ENCODE measurements at places on chromosomes 12 and 14. TPM values are rescaled to one million over a fixed set of nuclear protein-coding genes. Genes with fewer than 3 reads are reported as not detected.

Gene SRRM4
- 0.13 TPM for total RNA-seq

Gene GLIPR1L1
- not detected for total RNA-seq

Gene DCTN2
- 96.7 TPM for total RNA-seq

Gene AP5M1
- total RNA-seq: 38.3 TPM

Gene FGFR1OP2
- total RNA-seq: 36.3 TPM

Gene CATSPERB
- 1.8 TPM for total RNA-seq

Gene KRT6C
- total RNA-seq: not detected

- DNase-seq: no peak
These were observed 10.1 kb upstream of the DLGAP5 start for GRCh38 chr14:55201219-55202101.

DNA sequence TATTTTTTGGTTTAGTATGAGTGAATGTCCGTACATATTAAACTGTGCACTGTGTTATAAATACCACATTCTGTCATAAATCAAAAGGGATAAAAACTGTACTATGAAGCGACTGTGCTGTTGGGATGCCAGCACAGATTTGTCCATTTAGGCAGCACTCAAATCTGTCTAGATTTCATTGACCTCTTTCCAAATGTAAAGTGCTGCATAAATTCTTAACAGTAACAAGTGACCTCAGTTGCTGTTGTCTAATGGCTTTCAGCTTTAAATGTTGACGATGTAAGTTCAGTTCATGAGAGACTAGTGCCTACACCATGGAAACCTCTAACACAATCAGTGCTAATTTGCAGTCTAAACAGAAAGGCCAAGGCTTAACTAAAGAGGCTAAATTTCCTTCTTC is 531.4 kb upstream of the LMO3 start:
- no peak for DNase-seq

GRCh38 chr12:108254517-108255251 is 84.4 kb downstream of the CMKLR1 start:
- no peak for DNase-seq

- peak; percentile 14 for DNase-seq
These were observed 29.1 kb downstream of the NOC4L start for GRCh38 chr12:132173135-132174014.

DNA sequence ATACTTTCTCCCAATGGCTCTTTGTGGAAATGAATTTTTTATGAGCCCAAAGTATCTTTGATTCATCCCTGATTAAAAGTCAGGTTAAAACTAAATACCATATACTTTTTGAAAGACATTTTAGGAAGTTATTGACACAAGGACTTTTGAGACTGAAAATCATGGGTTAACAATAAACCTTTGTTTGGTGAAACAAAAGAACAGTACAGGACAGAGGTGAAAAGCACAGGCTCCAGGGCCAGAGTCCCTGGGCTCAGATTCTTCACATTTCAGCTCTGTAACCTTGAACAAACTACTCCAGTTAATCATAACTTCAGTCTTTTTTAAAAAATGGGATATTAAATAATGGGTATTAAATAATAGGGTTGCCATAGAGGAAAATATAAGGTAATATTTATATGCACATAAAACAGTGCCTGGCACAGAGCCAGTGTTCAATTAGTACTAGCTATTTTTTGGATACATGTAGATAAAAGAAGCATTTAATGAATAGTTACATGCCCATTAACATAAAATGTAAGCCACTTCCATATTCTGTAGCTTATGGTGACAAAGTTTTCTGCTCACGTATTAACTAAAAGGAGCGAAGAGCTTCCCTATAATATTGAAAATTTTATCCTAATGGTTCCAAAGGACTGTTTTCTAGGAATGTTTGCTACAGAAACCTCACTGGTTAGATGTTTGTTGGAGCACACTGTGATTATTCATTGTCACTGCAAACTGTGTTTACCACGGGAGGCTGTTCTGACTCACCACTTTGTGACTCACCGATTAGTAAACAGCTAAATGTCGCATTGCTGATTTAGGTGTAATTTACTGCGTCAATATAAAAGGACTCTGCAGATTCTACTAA is 255.4 kb downstream of the DAD1 start:
- no peak for DNase-seq

GRCh38 chr12:28781671-28782652 is 367.1 kb upstream of the FAR2 start:
- DNase-seq: peak; percentile 33

GRCh38 chr12:13002301-13003097 is 2.4 kb upstream of the HEBP1 start:
- DNase-seq: no peak

DNA sequence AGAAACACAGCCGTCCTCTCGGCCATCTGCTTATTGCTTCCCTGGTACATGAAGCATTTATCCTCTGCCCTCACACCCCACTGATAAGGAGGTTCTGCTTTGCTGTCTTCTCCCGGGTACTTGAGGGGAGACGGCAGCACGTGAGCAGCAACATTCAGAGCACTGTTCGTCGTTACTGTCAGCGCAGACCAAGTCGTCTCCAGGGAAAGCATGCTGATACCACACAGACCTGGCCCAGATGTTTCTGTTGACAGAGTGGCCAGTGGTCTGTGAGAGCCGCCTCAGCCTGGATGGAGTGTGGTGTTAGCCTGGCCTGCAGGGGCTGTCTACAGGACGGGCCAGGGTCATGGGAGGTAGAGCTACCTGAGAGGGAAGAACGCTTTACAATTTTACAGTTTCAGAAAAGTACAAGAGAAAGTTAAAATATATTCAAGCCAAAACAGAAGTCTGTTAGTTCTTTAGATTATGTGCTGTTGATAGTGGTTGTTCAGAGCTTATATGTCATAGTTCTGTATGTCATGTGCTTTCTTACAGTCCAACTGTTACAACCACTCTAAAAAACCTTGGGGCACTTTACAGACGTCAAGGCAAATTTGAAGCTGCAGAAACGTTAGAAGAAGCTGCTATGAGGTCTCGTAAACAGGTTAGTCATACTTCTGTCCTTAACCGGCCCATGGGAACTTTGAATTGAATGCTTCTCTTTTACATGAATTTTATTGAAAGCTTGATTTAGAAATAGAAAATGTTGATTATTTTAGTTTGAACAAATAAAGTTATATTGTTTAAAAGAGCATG is 38.2 kb downstream of the XRCC3 start:
- no peak for DNase-seq

DNA sequence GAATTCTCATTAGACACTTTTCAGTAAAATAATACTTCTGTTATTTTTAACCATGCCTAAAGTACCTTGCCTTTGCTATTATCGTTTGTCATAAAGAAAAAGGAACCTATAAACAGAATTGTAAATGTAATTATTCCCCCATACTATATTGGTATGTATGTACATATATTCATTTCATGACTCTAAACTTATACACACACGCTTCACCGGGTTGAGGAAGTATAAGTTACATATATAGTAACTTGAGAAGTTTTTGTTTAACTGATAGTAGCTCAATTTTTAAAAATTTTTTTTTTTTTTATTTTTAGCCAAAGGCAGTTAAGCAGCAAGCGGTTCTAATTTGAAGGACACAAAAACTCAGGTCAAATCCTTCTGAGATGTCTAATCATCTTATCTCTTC is 107.6 kb downstream of the PLEKHG7 start:
- no peak for DNase-seq

GRCh38 chr12:15858353-15858752 is 23.8 kb upstream of the STRAP start:
- no peak for DNase-seq

GRCh38 chr12:72676556-72676955 is 404.4 kb downstream of the TRHDE start:
- no peak for DNase-seq

DNA sequence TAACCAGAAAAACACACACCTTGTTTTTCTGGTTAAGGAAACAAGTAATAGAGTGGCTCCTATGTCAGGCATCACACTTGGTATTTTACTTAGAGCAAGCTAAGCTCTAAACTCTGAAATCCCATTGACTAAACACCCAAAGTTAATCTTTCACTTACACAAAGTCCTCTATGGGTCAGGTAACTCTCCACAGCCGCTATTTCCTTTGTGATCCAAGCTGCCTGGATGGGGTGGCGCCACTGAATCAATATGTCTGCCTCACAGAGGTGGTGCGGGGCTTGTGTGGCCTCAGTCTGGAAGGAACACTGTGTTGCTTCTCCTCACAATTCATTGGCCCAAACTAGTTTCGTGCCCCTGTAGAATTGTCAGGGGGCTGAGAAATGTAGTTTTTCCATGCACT is 160.0 kb upstream of the E2F7 start:
- no peak for DNase-seq

DNA sequence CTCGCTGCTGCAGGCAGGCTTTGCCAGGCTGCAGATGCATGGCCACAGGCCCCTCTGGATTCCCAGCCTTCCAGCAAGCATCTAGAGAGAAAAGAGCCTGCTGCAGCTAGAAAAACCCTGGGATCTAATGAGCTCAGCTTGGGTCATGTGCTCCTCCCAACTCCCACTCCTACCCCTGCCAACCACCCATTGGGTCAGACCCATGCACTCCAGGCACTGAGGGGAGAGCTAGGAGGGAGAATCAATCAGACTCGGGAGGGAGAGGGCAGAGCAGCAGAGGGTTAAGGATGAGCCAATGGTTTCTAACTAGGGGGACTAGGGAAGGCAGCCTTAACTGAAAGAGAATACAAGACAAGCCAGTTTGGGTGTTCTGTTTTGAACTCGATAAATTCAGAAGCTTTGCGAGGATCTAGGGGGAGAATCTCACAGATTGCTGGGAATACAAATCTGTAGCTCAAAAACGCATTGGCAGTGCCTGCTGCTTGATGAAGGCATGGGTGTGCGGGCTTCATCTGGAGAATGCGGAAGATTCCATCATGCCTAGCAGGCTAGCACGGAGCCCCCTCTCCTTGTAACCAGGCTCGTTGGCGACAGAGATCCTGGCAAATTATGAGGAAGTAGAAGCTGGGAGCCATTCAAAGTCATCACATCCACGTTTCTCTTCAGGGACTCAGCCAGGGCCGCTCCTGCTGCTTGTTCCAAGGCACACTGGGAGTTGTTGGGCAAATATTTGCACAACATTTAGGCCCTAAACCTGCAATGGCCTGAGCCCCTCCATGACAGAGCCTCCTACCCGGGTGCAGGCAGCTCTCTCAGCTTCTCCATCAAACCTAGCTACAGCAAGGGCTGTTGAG is 56.4 kb downstream of the VCPKMT start:
- DNase-seq: no peak

GRCh38 chr14:23568021-23568599 is 519 bp upstream of the AP1G2 start:
- no peak for DNase-seq

- no peak for DNase-seq
These were observed 46.7 kb downstream of the TNFAIP2 start for GRCh38 chr14:103169954-103170353.

- DNase-seq: no peak
These were observed at the start of gene NOVA1 for GRCh38 chr14:26597589-26598080. Gene NOVA1, minus strand, starts transcription at chr14:26598033. Its CDS starts 597 bp downstream, at chr14:26597436.

- no peak for DNase-seq
These were observed 821.1 kb upstream of the FLRT2 start for GRCh38 chr14:84708865-84709264.

DNA sequence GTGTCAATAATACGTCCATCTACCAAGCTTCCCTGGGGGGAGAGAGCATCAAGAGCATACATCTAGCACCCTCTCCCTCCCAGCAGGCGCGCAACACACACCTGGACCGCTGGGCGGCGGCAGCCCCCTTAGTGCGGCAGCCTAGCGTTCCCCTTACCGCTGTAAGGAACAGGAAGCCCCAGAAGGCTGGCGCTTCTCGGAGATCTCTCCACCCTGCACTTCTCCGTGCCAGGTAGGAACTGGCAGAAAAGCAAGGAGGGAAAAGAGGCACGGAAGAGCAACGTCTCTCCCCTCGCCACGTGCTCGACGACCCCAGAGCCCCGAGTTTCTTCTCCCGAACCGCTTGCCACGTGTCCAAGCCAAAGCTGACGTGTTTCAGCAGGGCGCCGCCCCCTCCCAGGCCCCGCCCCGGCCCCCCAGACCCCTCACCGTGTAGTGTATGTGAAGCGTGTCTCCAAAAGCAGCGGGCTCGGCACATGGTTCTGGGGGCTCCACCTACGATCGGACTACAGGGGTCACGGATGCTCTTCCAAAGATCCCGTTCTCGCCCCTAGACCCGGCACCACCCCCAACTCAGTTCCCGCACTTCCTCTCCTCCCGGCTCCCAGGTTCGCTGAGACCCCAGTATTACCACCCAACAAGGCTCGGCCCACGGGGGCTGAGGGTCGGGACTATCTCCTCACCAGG is 532 bp downstream of the FKBP11 start:
- DNase-seq: peak; percentile 61

DNA sequence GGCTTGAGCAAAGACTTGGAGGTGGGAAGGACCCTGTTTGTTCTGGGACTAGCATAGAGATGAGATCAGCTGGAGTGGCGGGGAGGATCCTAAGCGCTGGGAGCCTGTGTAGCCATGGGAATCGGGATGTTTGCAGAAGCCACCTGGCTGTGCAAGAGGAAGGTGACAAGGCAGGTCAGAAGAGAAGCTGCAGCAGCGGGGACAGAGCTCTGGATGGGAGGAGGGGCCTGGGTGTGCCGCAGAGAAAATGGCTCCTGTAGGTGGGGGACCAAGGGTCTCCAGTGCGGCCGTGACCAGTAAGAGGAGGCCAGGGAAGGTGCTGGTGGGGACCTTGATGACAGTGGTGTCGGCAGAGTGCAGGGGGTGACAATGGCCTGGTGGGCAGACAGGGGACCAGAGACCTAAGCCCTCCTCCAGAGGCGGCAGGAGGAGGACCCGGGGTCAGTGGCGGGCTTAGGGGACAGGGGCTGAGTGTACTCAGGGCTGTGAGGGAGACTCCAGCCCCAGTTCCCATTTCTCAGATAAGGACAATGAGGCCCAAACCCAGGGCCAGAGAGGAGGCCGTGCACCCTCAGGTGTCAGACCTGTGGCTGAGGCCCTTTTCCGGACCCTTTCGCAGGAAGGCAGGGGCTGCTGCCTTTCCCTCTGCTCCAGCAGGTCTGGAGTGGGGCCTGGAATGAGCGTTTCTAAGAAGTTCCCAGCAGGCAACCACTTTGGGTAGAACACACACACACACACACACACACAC is 206.6 kb upstream of the RTL1 start:
- DNase-seq: no peak
